ENCODE measurements at places on chromosomes 12 and 14. TPM values are rescaled to one million over a fixed set of nuclear protein-coding genes. Genes with fewer than 3 reads are reported as not detected.

DNA sequence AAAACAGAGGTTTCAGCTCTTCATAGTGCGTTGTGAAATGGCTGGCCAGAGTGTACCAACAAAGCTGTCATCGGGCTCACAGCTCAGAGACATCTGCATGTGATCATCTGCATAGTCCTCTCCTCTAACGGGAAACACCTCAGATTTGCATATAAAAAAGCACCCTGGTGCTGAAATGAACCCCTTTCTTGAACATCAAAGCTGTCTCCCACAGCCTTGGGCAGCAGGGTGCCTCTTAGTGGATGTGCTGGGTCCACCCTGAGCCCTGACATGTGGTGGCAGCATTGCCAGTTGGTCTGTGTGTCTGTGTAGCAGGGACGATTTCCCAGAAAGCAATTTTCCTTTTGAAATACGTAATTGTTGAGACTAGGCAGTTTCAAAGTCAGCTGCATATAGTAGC is 14.3 kb upstream of the PAPLN start:
- peak overlapping the region; percentile 72 for H3K27ac ChIP-seq
- peak overlapping the region; percentile 58 for H3K4me3 ChIP-seq
- H3K36me3 ChIP-seq = peaks cover 42% of the 10 kb centered on the region
- H3K27me3 ChIP-seq = no peaks in the 10 kb centered on the region

DNA sequence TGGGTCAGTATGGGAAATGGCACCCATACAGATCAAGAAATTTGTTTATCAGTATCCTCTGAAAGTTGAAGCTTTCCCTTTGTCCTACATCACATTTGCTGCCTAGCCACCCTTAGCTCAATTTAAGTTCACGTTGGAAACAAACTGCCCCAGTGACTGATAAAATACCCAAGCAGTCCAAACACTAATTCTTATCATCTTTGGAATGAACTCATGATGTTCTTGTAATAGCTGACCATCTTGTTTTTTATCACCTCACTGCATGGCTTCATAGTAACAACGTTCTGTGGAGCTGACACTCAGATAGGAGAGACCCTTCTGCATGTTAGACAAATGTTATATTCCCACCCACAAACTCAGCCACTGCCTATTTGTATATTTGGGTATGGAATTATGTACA is 93.4 kb downstream of the GPR135 start:
- DNase-seq = no peak
- H3K36me3 ChIP-seq = peaks cover 4% of the 10 kb centered on the region
- H3K4me1 ChIP-seq = no peaks in the 10 kb centered on the region
- H3K27ac ChIP-seq = no peak overlapping the region

DNA sequence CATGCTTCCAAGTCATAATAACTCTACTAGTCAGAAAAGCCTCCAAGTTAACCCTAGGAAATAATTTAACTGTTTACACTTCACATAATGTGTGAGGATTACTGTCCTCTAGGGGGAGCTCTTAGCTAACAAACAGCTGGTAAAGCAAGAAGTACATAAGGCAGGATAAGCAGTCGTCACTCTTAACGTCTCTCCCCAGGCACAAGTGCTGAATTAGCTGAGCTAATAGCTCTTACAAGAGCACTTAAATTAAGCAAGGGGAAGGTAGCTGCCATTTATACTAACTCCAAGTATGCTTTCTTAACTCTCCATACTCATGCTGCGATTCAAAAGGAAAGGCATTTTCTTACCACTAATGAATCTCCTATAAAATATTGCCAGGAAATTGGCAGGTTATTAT is 79.3 kb upstream of the TSPAN11 start:
- H3K27ac ChIP-seq = no peak overlapping the region
- no peaks in the 10 kb centered on the region for H3K36me3 ChIP-seq
- H3K4me3 ChIP-seq = no peak overlapping the region
- peaks cover 11% of the 10 kb centered on the region for H3K4me1 ChIP-seq

DNA sequence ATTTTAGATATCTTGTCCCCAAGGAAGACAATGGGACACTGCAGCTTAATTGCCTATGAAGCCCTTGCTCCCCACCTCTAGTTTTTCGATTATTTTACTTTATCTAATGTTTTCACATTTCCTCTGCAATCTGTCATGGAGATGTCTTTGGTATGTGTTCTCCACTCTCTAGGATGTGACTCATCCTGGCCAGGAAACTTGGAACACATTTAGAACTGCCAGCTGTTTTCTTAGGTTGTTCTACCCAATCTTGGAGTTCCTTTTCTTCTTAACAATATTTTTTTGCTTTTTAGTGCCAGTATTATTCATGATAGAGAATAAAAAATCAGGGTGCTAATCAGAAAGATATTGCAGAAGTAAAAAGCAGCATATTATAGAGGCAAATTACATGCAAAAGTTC is 101.7 kb upstream of the CLEC14A start:
- no peak overlapping the region for H3K27ac ChIP-seq
- H3K36me3 ChIP-seq = no peaks in the 10 kb centered on the region
- no peak for DNase-seq
- H3K4me1 ChIP-seq = no peaks in the 10 kb centered on the region
- no peaks in the 10 kb centered on the region for H3K27me3 ChIP-seq

- no peak for DNase-seq
- H3K27ac ChIP-seq = peak overlapping the region; percentile 49
- no peaks in the 10 kb centered on the region for H3K36me3 ChIP-seq
- H3K27me3 ChIP-seq = no peaks in the 10 kb centered on the region
- H3K4me3 ChIP-seq = no peak overlapping the region
- H3K4me1 ChIP-seq = peaks cover 86% of the 10 kb centered on the region
Measured at GRCh38 chr12:75981247-75982168, 50.1 kb downstream of the PHLDA1 start.

DNA sequence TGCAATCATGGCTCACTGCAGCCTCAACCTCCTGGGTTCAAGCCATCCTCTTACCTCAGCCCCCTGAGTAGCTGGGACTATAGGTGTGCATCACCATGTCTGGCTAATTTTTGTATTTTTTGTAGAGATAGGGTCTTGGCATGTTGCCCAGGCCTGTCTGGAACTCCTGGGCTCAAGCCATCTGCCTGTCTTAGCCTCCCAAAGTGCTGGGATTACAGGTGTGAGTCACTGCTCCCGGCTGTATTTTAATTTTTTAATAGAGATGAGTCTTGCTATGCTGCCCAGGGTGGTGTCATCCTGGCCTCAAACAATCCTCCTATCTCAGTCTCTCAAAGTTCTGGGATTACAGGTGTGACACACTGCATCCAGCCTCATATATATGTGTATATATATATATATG is 31.7 kb upstream of the GPRC5A start:
- H3K27me3 ChIP-seq = no peaks in the 10 kb centered on the region
- H3K27ac ChIP-seq = no peak overlapping the region
- H3K4me3 ChIP-seq = no peak overlapping the region
- H3K36me3 ChIP-seq = peaks cover 8% of the 10 kb centered on the region
- no peaks in the 10 kb centered on the region for H3K4me1 ChIP-seq

DNA sequence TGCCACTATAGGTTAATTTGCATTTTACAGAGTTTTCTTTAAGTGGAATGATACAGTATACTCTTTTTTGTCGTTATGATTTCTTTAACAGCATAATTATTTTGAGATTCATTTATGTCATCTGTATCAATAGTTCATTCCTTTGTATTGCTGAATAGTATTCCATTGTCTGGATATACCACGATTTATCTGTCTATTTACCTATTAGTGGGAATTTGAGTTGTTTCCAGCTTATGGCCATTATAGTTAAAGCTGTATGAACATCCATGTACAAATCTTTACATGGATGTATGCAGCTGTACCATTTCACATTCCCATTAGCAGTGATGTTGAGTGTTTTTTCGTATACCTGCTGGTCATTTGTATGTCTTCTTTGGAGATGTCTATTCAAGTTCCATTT is 163.9 kb downstream of the ETNK1 start:
- DNase-seq = no peak
- no peaks in the 10 kb centered on the region for H3K4me1 ChIP-seq
- no peak overlapping the region for H3K27ac ChIP-seq
- H3K27me3 ChIP-seq = no peaks in the 10 kb centered on the region

- no peak for DNase-seq
- no peak overlapping the region for H3K4me3 ChIP-seq
- H3K27me3 ChIP-seq = no peaks in the 10 kb centered on the region
- no peaks in the 10 kb centered on the region for H3K36me3 ChIP-seq
Measured at GRCh38 chr14:88910386-88910785, 85.9 kb downstream of the TTC8 start.

- no peaks in the 10 kb centered on the region for H3K36me3 ChIP-seq
- no peak overlapping the region for H3K27ac ChIP-seq
- no peaks in the 10 kb centered on the region for H3K27me3 ChIP-seq
- DNase-seq = no peak
- H3K4me1 ChIP-seq = no peaks in the 10 kb centered on the region
Measured at GRCh38 chr12:1841586-1842182, 21.3 kb downstream of the LRTM2 start.

- H3K4me1 ChIP-seq = no peaks in the 10 kb centered on the region
- H3K27ac ChIP-seq = no peak overlapping the region
- H3K27me3 ChIP-seq = peaks cover 6% of the 10 kb centered on the region
- no peak for DNase-seq
Measured at GRCh38 chr12:45704968-45705367, 24.5 kb upstream of the ARID2 start.

The SLC38A1 gene
- 172 TPM for total RNA-seq

The PTCSC3 gene
- not detected for total RNA-seq

The CIROP gene
- not detected for total RNA-seq

The SRGAP1 gene
- 0.05 TPM for total RNA-seq

The CLEC4D gene
- not detected for total RNA-seq

The SLCO1A2 gene
- total RNA-seq = not detected
